CD4-positive, alpha-beta memory T cell (primary cell): ENCODE measurements at places on chromosomes 11 and 22.

DNA sequence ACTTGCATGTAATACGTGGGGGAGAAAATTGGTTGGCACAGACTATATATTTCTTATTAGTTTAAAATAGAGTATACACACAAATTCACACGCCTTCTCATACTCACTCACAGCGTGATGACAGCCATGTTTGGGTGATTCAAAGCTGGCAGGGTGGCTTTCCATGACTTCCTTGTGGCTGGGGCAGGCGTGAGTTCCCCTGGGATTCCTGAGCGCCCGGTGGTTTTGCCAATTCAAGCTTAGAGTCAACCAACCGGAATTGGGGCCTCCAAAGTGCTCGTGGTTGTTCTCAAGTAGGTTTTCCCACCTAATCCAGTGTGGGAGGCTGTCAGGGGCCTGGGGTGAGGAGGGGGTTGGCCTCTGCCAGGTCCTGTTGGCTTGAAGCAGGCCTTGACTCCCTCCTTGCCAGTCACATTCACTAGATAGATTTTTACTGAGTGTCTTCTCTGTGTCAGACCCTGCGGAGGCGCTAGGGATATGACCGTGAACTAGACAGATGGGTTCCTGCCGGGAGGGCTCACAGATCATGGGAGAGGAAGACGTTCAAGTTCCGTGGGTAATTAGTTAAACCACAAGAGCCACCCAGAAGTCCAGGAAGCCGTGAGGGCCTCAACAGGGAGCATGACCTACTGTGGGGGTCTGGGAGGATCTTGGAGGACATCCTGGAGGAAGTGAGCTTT is 11.5 kb downstream of the PKNOX2 start:
- DNase-seq, result no peak

GRCh38 chr11:46555267-46556054 is 38.4 kb downstream of the AMBRA1 start:
- DNase-seq, result peak; percentile 3

- no peak for DNase-seq
These were observed 33.8 kb downstream of the EHF start for GRCh38 chr11:34654483-34655334.

- no peak for DNase-seq
These were observed 61.7 kb downstream of the CHRDL2 start for GRCh38 chr11:74669211-74670160.

GRCh38 chr11:79963856-79964645 is 523.2 kb upstream of the TENM4 start:
- no peak for DNase-seq

- DNase-seq, result no peak
These were observed 26.2 kb downstream of the UBASH3B start for GRCh38 chr11:122681735-122682134.

DNA sequence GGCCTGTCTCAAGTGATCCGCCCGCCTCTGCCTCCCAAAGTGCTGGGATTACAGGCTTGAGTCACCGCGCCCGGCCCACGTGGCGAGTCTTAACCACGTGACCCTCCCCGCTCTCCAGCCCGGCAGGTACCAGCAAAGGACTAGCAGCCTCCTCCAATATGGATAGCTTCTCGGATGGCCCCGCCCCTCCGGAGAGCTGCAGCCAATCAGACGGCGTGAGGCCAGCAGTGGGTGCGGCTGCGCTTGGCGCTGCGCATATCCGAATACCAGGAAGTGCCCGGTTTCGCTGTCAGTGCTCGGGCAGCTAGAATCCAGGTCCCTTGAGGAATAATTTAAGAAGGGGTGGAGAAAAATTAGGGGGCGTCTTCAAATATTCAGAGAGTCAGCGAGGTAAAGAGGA is 14.7 kb upstream of the PISD start:
- peak; percentile 89 for DNase-seq

DNA sequence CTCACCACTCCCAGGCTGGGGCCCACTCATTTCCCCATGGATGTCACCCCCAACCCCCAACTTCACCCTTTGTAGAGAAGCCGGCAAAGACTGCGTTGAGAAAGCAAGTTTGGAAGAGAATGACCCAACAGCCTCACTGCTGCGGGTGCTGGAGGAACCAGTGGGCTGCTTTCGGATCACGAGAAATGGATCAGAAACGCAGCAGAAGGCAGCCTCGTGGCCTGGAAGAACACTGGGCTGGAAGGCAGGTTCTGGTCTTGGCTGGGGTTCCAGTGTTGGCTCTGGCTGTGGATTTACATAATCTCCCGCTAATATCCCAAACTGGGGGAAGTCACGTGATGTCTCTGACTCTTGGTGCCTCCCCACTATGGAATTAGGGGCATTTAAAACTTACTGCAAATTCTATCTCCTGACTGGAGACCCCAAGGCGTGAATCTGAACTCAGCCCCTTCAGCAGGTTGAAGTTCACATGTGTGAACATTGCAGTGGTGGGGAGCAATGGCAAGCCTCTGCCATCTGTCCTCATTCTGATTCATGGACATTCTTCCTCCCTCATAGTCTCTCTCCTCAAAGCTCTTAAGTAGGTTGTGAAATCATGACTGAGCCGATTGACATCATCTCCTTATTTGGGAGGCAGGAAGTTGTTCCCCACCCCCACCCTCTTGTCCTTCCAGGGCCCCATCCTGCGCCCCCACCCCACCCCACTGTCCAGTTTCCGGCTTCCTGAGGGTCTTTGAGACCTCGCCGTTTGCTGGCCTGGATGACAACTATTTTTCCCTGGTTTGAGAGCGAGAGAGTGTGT is 37.0 kb upstream of the TIMP3 start:
- DNase-seq, result no peak

- no peak for DNase-seq
These were observed 574.3 kb downstream of the NTM start for GRCh38 chr11:131944736-131945135.

DNA sequence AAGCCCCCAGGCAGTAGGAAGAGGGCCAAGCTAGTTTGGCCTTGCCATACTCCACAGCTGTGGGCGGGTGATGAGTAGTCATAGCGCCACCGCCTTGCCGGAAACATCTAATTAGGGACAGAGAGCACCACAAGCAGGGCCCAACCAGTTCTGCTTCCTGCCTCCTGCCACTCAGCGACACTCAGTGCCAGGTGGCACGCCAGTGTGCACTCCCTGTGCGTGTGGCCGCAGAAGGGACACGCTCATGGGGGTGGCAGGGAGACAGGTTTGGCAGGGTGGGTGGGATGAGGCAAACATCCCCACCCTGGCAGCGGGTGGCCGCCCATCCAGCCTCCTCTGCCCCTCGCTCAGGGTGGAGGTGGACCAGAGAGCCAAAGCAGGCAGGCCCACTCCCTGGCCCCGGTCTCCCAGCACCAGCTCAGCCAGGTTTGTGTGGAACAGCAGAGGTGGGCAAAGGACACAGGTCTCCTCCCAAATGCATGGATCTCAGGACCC is 4.9 kb downstream of the OVOL1 start:
- DNase-seq, result peak; percentile 64

DNA sequence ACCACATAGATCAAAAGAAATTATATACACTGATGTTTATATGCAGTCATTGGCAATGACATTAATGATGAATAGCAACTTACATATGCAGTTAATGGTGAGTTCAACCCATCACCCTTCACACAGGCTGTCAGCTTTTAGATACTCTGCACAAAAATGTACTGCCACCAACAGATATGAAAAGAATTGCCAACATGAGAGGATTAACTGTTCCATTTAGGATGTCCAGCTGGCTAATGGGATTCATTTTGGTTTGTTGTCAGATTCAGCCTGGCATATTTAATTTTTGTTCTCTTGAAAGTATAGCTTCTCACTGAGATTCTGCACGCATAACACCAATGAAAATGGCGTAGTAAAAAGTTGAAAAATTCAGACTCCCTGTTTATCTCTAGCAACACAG is 554.0 kb upstream of the ARHGAP42 start:
- no peak for DNase-seq
